ENCODE measurements at places on chromosomes 7 and 10.

- DNase-seq: no peak
Observed at GRCh38 chr7:34121366-34121765, 216.0 kb downstream of the BMPER start.

DNA sequence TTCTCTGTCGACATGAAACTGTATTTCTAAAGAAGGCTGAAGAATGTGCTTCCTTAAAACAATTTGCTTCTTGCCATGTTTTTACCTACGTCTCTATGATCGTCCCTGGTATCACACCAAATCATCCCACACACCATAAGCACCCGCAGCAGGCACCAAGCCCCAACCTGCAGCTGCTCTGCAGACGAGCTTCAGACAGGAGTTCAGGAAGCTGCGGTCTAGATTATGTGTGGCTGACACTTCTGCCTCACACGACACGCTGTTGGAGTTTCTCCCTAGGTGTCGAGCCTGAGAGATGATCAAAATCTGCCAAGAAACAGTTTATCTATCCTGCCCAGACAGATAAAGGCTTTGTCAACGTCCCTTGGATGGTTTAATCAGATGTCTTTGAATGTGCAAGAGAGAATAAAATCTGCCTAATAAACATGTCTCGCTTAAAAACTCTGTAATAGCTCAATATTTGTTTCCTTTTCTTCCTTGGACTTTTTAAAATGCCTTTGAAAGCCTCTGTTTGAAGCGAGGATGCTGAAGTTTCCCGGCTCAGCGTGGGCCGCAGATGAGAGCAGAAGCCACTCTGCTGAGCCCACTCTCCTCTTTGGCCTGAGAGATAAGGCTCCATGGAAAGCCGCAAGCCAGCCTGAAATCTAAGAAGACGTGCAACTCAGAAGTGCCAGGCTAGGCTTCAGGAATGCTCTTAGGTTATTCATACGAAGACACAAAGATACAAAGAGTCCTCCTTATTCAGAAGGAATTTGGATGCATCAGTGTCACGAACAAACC lies 158.3 kb upstream of the PFKP start:
- DNase-seq: no peak

- peak; percentile 31 for DNase-seq
Observed at GRCh38 chr10:64103750-64104470, 582.7 kb downstream of the REEP3 start.

GRCh38 chr10:78691301-78692030 lies 377.3 kb upstream of the ZMIZ1 start:
- no peak for DNase-seq

DNA sequence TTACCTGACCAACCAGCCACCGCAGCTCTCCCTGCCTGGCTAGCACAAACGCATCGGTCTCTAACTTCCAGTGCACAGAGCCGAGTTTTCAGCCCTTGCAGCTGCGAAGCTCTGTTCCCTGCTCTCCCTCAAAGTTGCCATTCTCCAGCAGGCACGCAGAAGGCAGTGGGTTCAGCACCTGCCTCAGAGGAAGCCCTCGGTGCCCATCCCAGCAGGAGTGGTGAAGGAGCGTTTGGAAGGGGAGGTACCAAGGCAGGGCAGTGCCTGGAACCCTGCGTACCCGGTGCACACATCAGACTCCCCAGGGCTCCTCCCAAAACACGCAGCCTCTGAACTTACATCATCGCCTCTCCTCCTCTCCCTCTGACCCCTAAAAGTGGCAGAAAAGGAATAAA lies 1.7 kb upstream of the STK32C start:
- DNase-seq: no peak

- DNase-seq: no peak
Observed at GRCh38 chr7:151008511-151009323, 15.6 kb downstream of the ATG9B start.

GRCh38 chr7:32905175-32905662 lies 13.7 kb upstream of the KBTBD2 start:
- peak; percentile 85 for DNase-seq

- DNase-seq: no peak
Observed at GRCh38 chr7:34354011-34354410, 304.0 kb upstream of the NPSR1 start.

DNA sequence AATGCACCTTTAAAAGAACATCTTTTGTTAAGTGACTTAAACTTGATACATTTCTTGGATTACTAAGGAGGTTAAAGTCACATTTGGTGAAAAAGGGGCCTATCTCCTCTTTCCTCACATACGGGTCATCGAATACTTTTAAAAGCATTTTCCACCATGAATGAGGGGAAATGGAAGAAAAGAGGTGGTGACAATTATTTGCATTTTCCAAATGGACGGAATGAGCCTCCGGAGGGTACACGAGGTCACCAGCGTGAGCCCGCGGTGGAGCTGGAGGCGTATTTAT lies 1.0 kb upstream of the BMPR1A start:
- peak; percentile 39 for DNase-seq

DNA sequence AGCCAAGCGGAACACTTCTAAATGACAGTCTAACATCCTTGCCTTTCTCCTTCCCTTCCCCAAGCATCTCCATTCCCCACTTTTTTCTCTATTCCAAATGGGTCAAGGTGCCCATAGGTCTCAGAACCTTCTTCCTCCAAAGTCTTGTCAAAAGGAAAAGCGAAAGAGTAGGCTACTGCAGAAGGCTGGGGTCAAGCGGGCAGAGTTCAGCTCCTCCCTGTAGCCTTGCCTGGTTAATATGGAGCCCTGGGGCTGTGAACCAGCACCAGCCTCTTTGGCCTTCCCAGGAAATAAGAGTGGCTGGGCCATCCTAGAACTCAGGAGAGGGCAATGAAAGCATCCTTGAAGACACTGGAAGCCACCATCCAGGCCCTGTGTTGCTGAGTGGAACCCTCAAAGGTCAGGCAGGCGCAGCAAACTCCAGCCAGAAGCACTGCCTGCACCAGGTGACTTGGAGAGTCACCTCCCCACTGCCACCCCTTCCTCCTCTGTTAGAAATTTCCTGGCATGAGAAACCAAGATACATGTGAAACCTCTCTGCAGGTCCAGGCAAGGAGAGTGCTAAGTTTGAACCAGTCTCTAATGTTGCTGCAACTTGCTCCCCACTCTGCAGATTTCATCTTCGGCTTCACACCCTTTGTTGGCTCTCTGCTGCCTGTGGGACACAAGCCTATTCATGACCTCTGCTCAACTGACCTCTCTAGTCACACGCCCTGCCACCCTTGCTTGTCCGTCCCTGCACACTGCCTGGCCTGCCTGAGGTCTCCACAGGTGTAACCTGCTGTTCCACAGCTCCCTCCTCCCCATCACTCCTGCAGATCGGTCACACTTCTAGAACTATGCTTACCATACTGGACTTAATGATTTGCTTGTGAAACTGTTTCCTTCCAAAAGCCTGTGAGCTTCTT lies 74.9 kb downstream of the SH3PXD2A start:
- no peak for DNase-seq

DNA sequence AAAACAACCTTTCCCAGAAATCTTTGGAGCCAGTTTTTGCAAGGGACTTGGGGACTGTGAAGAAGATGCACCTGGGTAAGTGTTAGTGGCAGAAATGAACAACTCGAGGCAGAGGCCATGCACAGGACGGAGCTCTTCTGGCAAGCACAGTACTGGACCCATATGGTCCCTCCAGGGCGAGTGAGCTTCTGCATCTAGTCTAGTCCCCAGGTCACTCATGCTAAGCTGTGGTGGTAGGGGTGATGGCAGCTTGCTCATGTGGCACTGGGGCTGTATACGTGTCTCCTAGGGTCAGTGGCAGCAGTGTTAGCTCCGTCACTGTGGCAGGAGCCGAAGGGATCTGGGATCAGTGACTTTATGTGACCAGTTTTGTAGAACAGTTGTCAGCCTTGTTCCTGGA lies 9.3 kb upstream of the LRRC61 start:
- no peak for DNase-seq

GRCh38 chr10:78365694-78366093 lies 332.0 kb downstream of the RPS24 start:
- no peak for DNase-seq

GRCh38 chr7:22762866-22763265 lies 35.9 kb downstream of the IL6 start:
- DNase-seq: no peak

GRCh38 chr7:69443136-69443535 lies 155.1 kb upstream of the AUTS2 start:
- DNase-seq: no peak

DNA sequence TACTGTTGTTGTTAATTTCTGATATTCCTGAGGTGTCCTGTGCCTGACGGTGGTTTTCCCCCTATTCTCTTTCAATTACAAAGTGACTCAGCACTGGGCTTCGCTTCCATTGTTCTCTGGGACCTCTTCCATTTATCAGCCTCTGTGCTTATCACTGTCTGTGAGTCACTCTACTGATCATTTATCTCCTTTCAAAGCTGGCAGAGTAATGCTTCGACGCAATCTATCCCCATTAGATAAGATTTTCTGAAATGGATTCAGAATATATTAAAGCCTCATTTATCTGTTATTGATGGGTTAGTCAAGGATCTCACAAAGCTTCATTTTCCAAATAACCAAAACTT lies 679.2 kb downstream of the SDK1 start:
- DNase-seq: no peak

DNA sequence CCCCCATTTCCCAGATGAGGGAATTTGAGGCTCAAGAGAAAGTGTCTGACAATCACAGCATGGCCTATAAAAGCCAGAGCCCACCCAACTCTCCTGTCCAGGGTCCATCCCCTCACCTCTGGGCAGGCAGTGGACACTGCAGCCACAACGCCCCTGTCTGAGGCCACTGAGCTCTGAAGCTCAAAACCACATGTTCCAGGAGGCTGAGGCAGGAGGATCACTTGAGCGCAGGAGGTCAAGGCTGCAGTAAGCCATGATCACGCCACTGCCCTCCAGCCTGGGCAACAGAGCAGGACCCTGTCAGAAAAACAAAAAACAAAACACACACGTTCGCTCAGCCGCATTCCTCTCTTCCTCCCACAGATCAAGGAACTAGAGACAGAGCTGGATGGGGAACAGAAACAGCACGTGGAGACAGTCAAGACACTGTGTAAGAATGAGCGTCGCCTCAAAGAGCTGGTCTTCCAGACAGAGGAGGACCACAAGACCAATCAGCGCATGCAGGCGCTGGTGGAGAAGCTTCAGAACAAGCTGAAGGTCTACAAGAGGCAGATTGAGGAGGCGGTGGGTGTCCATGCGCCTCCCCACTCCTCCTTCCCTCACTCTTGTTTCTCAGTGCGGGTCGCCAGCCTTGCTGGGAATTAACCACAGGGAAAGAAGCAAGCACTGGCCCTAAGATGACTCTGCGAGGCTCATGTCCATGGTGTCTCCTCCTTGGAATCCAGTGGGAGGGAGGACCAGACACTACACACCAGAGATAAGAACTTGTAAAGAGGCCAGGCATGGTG lies 20.0 kb upstream of the ARPC1A start:
- DNase-seq: no peak

DNA sequence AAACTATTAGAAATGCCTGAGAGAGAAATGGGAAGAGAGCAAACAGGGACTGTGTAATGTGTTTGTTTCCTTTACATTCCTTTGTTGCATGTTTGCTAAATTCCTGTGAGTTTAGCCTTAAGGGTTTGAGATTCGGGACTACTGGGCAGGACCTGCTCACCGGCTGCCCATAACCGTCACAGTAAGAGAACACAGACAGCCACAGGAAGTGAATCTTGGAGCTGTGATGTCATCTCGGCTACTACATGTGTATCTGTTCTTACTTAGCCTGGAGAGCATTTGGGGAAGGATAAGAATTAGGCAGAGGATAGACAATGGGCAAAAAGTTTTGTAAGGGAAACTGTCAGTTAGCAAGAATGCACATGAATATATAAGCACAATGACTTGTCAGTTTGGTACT lies 485.1 kb upstream of the KLF6 start:
- DNase-seq: peak; percentile 64

Measured in inflammatory macrophage treated with lipopolysaccharide for 1 hour (primary cell).